ENCODE measurements at places on chromosomes 3 and 15. TPM values are rescaled to one million over a fixed set of nuclear protein-coding genes. Genes with fewer than 3 reads are reported as not detected.
A peak's percentile ranks its signal among the peaks of the same experiment; 100 is the strongest.

GRCh38 chr3:99952306-99952705 is 134.6 kb downstream of the CMSS1 start:
- no peak for DNase-seq
- H3K27me3 ChIP-seq: no peaks in the 10 kb centered on the region
- no peaks in the 10 kb centered on the region for H3K36me3 ChIP-seq

DNA sequence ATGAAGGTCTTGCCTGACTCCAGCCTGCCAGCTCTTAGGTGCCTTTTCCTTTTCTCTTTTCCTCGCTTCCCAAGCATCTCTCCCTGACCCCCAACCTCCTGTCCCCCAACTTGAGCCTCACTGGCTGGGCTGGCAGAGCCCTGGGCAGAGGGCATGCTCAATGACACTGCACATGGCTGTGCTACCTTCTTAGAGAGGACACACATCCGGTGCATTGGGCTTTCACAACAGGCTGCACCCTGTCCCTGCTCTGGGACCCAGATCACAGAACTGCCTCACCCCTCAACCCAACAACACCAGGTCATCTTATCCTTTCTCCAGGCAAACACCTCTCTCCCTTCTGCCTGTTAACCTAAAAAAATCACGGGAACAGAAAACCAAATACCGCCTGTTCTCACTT is 7.5 kb upstream of the ANKDD1A start:
- no peaks in the 10 kb centered on the region for H3K36me3 ChIP-seq
- DNase-seq: no peak
- no peaks in the 10 kb centered on the region for H3K27me3 ChIP-seq
- H3K4me1 ChIP-seq: peaks cover 21% of the 10 kb centered on the region

GRCh38 chr3:76812649-76813242 is 227.2 kb upstream of the ROBO2 start:
- H3K27me3 ChIP-seq: no peaks in the 10 kb centered on the region
- DNase-seq: no peak
- no peak overlapping the region for H3K4me3 ChIP-seq
- H3K36me3 ChIP-seq: no peaks in the 10 kb centered on the region
- no peak overlapping the region for H3K27ac ChIP-seq

- H3K4me1 ChIP-seq: peaks cover 24% of the 10 kb centered on the region
- H3K36me3 ChIP-seq: peaks cover 18% of the 10 kb centered on the region
Observed at GRCh38 chr15:34987609-34988026, 469 bp downstream of the ZNF770 start.

DNA sequence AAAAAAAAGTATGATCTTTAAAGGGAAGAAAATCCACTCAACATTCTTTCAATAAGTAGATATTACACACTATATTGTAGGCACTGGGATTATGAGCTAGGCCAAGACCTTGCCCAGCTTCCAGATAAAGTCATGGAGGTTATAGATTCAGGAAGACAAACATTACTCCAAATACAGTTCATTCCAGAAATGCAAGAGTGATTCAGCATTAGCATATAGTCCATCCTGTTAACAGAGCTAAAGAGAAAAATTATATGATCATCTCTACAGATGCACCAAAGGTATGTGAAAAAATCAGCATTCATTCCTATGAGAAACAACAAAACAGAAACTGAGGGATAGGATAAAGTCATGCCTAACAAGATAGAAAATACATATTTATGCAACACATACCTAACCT is 42.1 kb upstream of the NSMCE3 start:
- no peak overlapping the region for H3K4me3 ChIP-seq
- no peak for DNase-seq
- H3K27me3 ChIP-seq: no peaks in the 10 kb centered on the region

- no peak overlapping the region for H3K27ac ChIP-seq
- DNase-seq: no peak
- no peaks in the 10 kb centered on the region for H3K27me3 ChIP-seq
- H3K4me1 ChIP-seq: no peaks in the 10 kb centered on the region
- no peaks in the 10 kb centered on the region for H3K36me3 ChIP-seq
- H3K4me3 ChIP-seq: no peak overlapping the region
Observed at GRCh38 chr15:64285871-64286270, 70.1 kb downstream of the CSNK1G1 start.

DNA sequence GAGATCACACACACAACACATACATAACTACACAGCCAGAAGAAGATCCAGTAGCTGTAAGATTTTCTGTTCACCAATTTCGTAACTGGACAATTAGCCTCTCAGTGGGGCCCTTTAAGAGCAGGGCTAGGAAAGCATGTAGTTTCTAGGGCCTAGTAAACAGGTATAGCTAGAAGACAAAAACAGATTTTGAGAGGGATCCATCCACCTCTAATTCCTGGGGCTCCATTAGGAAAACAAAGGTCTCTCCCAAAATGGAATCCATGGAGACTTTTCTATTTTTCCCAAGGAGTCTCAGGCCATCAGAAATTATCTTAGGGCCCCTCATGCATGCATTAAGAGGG is 10.5 kb downstream of the KIF15 start:
- H3K4me1 ChIP-seq: no peaks in the 10 kb centered on the region
- no peak overlapping the region for H3K4me3 ChIP-seq
- no peaks in the 10 kb centered on the region for H3K27me3 ChIP-seq
- no peaks in the 10 kb centered on the region for H3K36me3 ChIP-seq

GRCh38 chr15:67172172-67172571 is 82.3 kb downstream of the AAGAB start:
- no peak for DNase-seq
- H3K27ac ChIP-seq: no peak overlapping the region
- no peaks in the 10 kb centered on the region for H3K27me3 ChIP-seq
- H3K4me1 ChIP-seq: no peaks in the 10 kb centered on the region

- no peak for DNase-seq
- H3K27me3 ChIP-seq: no peaks in the 10 kb centered on the region
- H3K27ac ChIP-seq: no peak overlapping the region
- H3K36me3 ChIP-seq: no peaks in the 10 kb centered on the region
- H3K4me3 ChIP-seq: no peak overlapping the region
- H3K4me1 ChIP-seq: no peaks in the 10 kb centered on the region
Observed at GRCh38 chr15:69524296-69524695, 71.7 kb downstream of the RPLP1 start.

DNA sequence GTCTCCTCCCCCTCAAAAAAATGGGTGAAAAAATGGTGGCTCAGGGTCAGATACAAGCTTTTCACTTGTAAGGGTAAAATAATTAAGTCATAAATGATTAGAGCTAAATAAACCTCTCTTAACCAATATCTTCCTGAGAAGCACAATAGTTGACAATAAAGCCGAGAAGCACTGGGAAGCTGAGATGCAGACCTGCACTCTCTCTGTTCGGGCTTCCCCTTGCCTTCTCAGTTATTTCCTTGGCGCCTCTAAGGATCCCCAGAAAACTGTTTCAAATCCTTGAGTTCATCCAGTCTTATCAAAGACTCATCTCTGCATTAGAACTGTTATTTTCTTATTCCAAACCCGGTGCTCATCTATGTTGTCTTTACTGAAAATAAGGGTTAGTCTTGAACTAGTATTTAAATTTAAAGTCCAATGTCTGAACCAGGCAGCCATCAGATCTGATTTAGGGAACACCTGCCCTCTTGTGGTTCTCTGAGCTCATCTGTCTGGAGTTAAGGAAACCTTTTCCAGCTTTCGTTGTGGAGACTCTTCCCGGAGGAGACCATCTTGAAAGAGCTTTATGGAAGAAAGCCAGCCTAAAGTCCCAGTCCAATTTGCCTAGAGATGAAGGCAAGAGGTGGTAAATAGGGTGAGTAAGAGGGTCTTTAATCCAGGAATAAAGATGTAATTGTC is 256.4 kb upstream of the MCTP2 start:
- H3K4me3 ChIP-seq: no peak overlapping the region

- H3K36me3 ChIP-seq: no peaks in the 10 kb centered on the region
- no peak overlapping the region for H3K27ac ChIP-seq
- DNase-seq: no peak
- no peaks in the 10 kb centered on the region for H3K27me3 ChIP-seq
- no peaks in the 10 kb centered on the region for H3K4me1 ChIP-seq
Observed at GRCh38 chr3:177977381-177978158, 558.7 kb upstream of the KCNMB2 start.

DNA sequence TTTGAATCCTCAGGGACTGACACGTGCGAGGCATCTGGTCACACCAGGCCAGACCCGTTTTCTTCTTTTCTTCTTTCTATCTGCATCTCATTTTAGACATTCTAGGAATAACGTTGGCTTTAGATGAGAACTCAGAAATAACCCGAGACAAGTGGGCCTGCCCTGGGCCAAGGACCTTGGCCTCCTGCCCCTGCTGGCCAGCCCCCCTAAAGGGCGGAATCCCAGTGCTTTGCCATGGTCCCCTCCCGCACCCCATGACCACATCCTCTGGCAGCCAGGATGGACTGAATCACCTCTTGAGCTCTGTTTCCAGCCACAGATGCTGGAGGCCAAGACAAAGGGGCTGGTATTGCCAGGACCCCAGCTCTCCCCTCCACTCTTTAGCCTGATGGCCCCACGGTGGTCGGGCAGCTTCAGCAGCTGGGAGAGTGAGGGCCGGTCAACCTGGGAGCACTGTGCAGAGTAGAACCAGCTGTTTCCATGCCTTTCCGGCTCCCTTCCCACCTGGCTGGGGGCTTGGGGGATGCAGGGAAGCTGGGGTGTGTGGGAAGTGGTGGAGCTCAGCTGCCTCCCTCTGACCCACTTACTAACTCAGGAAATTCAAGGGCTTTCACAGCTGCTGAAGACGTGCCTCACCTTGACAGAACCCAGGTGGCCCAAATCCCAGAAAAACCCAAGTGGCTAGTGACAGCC is 190.9 kb downstream of the FAM43A start:
- H3K36me3 ChIP-seq: no peaks in the 10 kb centered on the region
- no peak overlapping the region for H3K27ac ChIP-seq
- H3K4me3 ChIP-seq: no peak overlapping the region
- no peak for DNase-seq
- no peaks in the 10 kb centered on the region for H3K4me1 ChIP-seq

- H3K4me3 ChIP-seq: no peak overlapping the region
- no peak overlapping the region for H3K27ac ChIP-seq
- H3K36me3 ChIP-seq: no peaks in the 10 kb centered on the region
- no peaks in the 10 kb centered on the region for H3K27me3 ChIP-seq
- H3K4me1 ChIP-seq: peaks cover 11% of the 10 kb centered on the region
- DNase-seq: peak; percentile 30
Observed at GRCh38 chr3:44058022-44058867, 183.4 kb upstream of the TOPAZ1 start.

DNA sequence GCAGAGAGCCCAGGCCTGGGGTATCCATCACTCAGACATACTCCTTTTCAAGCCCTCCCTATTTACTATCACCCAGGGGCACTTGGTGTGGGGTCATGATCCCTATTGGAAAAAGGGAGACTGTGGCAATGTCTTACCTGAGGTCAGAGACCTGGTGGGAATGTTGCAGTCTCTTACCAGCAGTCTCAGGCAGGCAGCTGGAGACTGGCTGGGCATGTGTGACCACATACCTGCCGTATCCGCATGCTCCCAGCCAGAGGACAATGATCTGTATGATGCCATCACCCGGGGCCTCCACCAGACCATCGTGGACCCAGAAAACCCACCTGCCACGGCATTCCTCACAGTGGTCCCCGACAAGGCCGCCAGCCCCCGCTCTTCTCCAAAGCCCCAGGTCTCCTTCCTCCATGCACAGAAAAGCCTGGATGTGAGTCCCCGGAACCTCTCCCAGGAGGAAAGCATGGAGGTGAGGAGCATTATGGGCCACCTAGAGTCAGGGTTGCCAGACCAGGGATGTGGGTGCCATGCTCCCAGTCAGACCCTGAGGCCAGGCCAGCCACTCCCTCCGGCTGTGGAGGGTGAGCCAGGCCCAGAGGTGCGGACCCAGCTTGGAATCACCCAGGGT is 5.9 kb downstream of the SH2D7 start:
- DNase-seq: no peak
- no peaks in the 10 kb centered on the region for H3K27me3 ChIP-seq
- no peaks in the 10 kb centered on the region for H3K36me3 ChIP-seq
- no peak overlapping the region for H3K4me3 ChIP-seq
- peaks cover 11% of the 10 kb centered on the region for H3K4me1 ChIP-seq

DNA sequence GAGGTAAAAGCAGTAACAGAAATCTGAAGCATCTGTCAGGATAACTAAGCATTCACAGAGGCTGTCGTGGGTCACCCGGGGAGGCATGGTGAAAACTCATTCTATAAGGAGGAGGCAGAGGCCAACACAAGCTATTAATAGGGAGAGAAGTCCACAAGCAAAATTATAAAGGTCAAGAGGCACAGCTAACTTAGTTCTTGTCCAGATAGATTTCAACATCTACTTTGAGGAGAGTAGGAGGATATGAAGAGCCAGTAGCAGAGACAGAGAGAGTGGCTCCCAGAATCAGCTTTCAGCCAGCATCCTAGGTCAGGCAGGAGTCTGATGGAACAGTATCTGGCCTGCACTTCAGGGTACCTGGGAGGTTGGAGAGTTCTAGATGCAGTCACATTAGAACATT is 95.3 kb downstream of the STAC start:
- H3K36me3 ChIP-seq: no peaks in the 10 kb centered on the region
- H3K4me1 ChIP-seq: no peaks in the 10 kb centered on the region
- no peaks in the 10 kb centered on the region for H3K27me3 ChIP-seq

- no peak overlapping the region for H3K27ac ChIP-seq
- H3K4me1 ChIP-seq: no peaks in the 10 kb centered on the region
- no peak for DNase-seq
- H3K4me3 ChIP-seq: no peak overlapping the region
- H3K36me3 ChIP-seq: no peaks in the 10 kb centered on the region
Observed at GRCh38 chr3:22536541-22536940, 666.6 kb upstream of the UBE2E2 start.

DNA sequence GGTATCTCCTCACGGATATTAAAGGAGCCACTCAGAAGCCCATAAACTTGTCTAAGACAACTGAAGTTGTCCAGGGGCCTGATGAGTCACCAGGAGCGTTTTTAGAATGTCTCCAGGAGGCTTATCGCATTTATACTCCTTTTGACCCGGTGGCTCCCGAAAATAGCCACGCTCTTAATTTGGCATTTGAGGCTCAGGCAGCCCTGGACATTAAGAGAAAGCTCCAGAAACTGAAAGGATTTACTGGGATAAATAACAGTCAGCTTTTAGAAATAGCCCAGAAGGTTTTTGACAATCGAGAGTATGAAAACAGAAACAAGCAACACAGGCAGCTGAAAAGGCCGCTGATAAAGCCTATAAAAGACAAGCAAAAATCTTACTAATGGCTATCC is 4.1 kb downstream of the DET1 start:
- H3K27ac ChIP-seq: no peak overlapping the region
- H3K36me3 ChIP-seq: no peaks in the 10 kb centered on the region
- no peak overlapping the region for H3K4me3 ChIP-seq

The CCDC33 gene
- not detected for total RNA-seq

The GRIP2 gene
- total RNA-seq: not detected

The TMEM158 gene
- 0.23 TPM for total RNA-seq

The DOCK3 gene
- 1.9 TPM for total RNA-seq

The TTC21A gene
- 9.7 TPM for total RNA-seq
